ENCODE measurements at places on chromosomes 5 and 9.

- no peaks in the 10 kb centered on the region for H3K36me3 ChIP-seq
- DNase-seq = no peak
- H3K27ac ChIP-seq = no peak overlapping the region
- H3K27me3 ChIP-seq = no peaks in the 10 kb centered on the region
- H3K4me3 ChIP-seq = no peak overlapping the region
- H3K4me1 ChIP-seq = no peaks in the 10 kb centered on the region
Measured at GRCh38 chr5:8012131-8012977, 143.4 kb downstream of the MTRR start.

- no peak overlapping the region for H3K4me3 ChIP-seq
- no peaks in the 10 kb centered on the region for H3K36me3 ChIP-seq
- no peaks in the 10 kb centered on the region for H3K27me3 ChIP-seq
- no peak for DNase-seq
- no peak overlapping the region for H3K27ac ChIP-seq
Measured at GRCh38 chr5:87722286-87722685, 309.6 kb upstream of the CCNH start.

- no peaks in the 10 kb centered on the region for H3K27me3 ChIP-seq
- no peak for DNase-seq
- no peak overlapping the region for H3K4me3 ChIP-seq
- peaks cover 6% of the 10 kb centered on the region for H3K4me1 ChIP-seq
Measured at GRCh38 chr5:93156566-93156965, 424.5 kb downstream of the NR2F1-AS1 start.

DNA sequence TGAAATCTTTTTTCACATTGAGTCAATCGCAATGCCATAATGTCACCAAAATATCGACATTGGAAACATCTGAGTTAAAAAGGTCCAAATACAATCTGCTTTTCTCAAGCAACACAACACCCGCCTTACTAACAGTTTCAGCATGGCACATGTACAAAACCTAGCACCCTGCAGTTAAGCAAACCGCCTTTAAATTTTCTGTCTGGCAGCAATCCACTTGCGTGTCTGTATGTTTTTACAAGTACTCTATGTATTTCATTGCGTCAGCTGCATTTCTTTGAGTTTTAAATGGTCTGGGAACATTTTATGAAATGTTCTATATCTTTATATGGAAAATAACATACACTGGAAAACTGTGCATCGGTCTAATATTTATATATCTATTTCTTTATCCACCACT is 134.6 kb downstream of the DENND1A start:
- H3K27me3 ChIP-seq = no peaks in the 10 kb centered on the region
- H3K36me3 ChIP-seq = no peaks in the 10 kb centered on the region
- no peak overlapping the region for H3K4me3 ChIP-seq
- no peak for DNase-seq

- no peak overlapping the region for H3K4me3 ChIP-seq
- H3K4me1 ChIP-seq = no peaks in the 10 kb centered on the region
- H3K36me3 ChIP-seq = no peaks in the 10 kb centered on the region
- no peak overlapping the region for H3K27ac ChIP-seq
Measured at GRCh38 chr5:134252671-134253070, 26.8 kb upstream of the PPP2CA start.
